Activated CD8-positive, alpha-beta memory T cell treated with anti-CD3 and anti-CD28 coated beads for 1 hour (primary cell): ENCODE measurements at places on chromosomes 16 and 17.

- no peak for DNase-seq
Observed at GRCh38 chr16:23516366-23517137, 6.3 kb upstream of the GGA2 start.

DNA sequence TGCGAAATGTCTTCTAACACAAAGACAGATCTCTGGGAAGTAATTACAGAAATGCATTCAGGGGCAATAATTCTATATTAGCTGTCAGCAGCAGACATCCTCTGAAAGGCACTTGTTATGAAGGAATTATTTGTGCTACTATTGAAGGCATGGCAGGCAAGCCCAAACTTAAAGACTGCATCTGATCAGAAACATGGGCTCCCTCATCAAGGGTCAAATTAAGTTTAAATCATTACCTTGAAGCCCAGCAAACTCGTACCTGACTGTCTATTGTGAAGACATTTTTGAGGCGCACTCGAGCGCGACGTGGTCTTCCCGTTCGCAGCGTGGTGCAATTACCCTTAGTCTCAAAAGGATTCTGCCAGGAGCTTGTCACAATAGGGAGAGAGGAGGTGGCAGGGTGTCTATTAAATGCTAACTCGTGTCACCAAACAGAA, 110.6 kb downstream of the ZNF423 start:
- no peak for DNase-seq

DNA sequence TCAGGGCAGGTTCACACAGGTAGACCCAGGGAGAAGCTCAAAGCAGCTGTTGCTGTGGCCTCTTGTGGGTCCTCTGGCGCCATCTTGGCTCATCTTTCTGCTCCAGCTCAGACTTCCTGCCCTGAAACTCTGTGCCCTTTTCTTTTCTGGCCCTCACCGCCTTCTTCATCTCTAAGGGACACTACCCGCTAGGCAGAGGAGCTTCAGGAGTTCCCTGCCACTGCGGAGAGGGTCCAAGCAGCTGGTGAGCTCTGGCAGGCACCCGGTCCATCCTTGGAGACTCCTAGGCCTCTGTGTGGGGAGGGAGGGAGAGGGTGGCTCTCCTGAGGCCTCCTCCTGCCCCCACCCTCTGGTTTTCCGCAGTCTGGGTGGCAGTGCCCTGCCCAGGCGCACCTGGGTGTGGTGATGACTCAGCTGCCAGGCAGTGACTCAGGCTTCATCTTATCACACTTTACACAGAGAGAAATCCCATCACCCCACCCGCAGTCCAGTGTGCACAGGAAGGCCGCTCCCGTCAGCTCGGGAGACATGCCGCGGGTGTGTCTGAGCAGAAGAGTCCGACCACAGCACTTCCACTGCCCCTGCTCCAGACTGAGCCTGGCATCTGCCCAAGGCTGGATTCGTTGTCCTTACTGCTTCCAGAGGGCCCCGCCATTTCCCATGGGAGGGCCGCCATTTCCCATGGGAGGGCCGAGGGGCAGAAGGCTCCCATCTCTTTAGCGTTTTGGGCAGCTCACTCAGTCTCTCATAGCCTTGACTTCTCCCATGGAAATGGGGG, 7.3 kb downstream of the NT5C start:
- DNase-seq: peak; percentile 33

- DNase-seq: no peak
Observed at GRCh38 chr16:31561426-31562233, 33.9 kb downstream of the AHSP start.

GRCh38 chr16:89599451-89599858, 14.0 kb upstream of the DPEP1 start:
- DNase-seq: no peak

DNA sequence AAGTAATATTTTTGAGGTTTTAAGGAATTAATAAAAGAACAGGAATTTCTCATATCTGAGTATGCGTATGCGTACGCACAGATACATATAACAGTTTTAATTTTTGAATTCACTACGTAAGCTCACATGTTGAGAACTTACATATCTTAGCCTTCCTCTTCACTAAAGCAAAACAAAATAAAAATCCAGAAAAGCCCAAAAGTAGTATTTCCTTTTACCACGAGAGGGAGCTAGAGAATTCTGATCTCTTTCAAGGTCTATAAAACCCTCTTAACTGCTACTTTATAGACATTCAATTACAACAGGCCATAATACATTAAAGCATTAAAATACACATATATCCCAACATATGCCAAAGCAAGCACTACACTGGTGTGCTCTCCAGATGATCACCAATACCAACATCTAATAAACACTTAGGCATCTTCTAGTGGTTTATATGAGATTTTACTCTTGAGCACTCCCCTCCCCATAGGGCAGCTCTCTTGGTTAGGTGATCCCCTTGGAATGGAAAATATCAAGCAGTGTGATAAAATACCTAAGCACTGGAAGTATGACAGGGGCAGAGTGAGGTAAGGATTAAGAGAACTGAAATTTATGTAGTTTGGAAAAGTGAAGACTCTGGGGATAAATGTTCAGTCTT, 94.0 kb downstream of the SKAP1 start:
- no peak for DNase-seq
